NCI-H774 (cell line): ENCODE measurements at places on chromosomes 11 and 22.

DNA sequence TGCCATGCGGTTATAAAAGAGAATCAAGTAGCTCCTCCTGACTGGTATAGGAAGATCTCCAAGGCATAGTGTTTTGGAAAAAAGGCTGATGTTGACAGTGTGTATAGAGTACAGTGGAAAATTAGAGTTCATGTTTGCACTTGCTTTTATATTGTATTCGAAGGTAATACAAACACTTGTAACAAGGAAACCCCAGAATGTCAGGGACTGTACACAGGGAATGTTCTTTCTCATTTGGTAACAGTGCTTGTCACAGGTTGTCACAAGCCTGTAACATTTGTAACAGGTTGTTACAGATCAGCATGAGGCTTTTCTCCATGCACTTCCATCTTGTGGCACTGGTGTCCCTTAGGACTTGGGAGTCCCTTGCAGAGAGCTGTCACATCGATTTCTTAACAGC, 64.0 kb downstream of the GRK3 start:
- DNase-seq: peak; percentile 28

DNA sequence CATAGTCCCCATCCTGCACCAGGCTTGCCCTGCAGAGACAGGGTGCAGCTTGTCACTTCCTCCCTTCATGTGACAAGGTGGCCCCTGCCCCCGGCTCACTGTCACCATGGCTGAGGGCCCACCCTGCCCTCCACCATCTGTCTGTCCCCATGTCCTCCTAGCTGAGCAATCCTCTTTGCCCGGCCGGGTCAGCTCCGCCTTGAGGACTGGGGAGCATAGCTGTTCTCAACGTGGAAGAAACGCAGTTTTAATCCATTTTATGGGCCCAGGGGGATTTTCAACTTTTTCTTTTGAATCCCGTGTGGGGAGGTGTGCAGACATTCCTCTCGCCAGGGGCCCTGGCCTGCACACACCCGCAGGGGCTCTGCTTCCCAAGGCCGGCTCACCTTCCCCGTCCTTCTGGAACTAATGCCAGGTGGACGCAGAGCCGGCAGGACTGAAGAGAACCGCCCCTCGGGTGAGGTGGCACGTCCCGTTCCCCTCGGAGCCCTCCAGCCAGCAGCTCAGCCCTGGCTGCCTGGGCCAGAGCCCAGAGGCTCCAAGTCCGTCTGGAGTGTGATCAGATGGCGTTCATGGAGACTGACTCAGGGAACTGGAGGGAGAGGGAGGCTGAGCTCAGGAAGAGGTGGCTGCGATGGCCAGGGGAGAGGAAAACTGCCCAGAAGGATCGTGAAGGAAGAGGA, 1108.7 kb downstream of the BRD1 start:
- no peak for DNase-seq

- no peak for DNase-seq
These were observed 6.4 kb downstream of the RAC2 start for GRCh38 chr22:37237371-37238268.

- DNase-seq: no peak
These were observed 1.6 kb downstream of the OOSP4A start for GRCh38 chr11:59965424-59965823.

GRCh38 chr22:29481265-29482000, 1.4 kb downstream of the NEFH start:
- DNase-seq: no peak

- no peak for DNase-seq
These were observed 24.6 kb upstream of the OOSP4B start for GRCh38 chr11:59992425-59992824.

DNA sequence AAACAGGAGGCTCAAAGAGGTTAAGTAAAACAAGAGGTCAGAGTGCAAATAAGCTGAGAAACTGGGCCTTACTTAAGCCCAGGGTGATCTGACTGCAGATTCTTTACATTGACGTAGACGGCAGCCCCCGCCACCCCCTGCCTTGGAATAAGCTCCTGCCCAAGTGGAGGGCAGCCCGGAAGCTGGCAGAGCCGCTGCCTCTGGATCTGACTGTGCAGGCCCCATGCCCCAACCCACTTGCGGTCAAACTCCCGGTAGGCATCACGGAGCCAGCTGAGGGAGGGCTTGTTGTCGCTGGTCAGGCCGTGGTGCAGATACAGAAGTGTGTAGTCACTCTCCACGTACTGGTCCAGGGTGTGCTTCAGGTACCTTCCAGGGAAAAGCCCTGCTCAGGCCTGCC, 18.6 kb downstream of the ARHGAP1 start:
- DNase-seq: no peak

- no peak for DNase-seq
These were observed 11.1 kb downstream of the TSSC4 start for GRCh38 chr11:2411446-2412305.

DNA sequence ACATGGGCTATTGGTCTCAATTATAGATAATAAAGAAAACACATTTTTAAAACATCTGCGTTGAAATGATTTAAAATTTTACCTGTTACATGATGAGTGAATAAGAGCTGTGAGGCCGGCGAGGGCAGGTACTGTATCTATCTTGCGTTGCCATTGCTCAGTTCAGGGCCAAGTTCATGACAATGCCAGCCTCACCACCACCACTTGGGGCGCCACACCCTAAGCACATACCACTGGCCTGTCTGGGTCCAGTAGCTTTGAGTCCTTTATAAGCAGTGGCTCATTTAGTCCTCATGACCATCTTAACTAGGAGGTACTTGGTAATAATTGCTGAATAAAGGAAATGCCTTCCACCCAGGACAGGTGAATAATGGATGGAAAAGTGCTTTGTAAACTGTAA, 14.5 kb upstream of the MB start:
- DNase-seq: no peak

GRCh38 chr11:47577460-47578041, 1.2 kb downstream of the KBTBD4 start:
- no peak for DNase-seq

DNA sequence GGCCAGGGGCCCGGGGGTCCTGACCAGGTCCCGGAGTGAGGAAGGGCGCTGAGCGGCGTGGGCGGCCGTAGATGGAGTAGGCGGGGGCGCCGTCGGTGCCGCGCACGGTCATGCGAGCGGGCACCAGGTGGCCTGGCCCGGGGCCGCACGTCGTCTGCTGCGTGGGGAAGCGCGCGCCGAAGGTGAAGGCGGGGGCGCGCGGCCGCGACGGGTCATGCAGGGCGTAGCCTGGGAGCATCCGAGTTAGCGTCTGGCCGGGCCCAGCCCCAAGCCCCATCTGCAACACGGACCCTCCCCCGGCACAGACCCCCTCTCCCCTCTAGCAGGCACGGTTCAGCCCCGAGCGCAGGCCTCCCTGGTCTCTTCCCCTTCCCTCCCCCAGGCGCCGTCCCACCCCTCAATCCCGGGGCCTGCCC, 1.7 kb upstream of the TYMP start:
- peak; percentile 24 for DNase-seq

DNA sequence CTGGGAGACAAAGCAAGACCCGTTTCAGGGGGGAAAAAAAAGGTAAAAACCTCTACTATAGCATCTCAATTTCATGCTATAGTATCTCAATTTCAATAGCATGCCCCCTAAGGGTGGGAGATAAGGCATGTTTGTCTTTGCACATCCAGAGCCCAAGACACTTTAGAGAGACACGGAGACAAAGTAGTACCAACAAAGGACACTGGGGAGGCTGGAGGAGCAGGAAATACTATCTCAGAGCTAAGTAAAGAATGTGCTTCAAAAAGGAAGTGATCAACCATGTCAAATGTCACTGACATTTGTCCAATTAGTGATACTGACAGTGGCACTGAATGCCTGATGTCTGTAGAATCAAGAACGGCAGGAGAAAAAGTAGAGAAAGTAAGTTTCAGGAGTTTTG, 68.6 kb downstream of the RRAS2 start:
- DNase-seq: no peak

- DNase-seq: no peak
These were observed 18.9 kb downstream of the LIMK2 start for GRCh38 chr22:31230871-31231621.

- DNase-seq: no peak
These were observed 131.8 kb downstream of the TRIM44 start for GRCh38 chr11:35794333-35794732.

- no peak for DNase-seq
These were observed 14.7 kb downstream of the GATD1 start for GRCh38 chr11:762421-763072.

- no peak for DNase-seq
These were observed 64.8 kb downstream of the MIAT start for GRCh38 chr22:26722159-26722558.

GRCh38 chr11:45924036-45924915, 1.8 kb downstream of the LARGE2 start:
- no peak for DNase-seq

DNA sequence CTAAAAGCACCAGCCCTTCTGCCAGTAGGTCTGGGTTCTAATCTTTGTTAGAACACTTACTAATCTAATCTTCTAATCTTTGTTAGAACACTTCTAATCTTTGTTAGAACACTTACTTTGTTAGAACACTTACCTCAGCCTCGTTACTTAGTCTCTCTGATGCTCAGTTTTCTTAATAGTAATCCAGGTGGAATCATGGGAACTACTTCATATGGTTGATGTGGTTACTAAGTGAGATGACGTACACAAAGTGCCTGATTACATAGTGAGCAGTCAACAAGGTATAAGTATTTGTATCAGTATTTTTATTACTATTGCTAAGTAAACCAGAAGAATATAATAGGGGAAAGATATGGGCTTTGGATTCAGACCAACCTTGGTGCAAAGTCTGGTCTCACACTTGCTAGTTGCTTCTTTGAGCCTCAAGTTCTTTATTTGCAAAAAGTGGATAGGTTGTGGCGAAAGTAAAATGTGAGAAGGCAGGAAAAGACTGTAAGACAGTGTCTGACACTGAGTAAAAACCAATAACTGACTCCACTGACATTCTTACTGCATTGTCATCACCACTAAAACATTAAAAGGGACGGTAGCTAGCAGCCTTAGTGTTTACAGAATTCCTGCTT, 83.7 kb downstream of the TRAF6 start:
- DNase-seq: no peak

DNA sequence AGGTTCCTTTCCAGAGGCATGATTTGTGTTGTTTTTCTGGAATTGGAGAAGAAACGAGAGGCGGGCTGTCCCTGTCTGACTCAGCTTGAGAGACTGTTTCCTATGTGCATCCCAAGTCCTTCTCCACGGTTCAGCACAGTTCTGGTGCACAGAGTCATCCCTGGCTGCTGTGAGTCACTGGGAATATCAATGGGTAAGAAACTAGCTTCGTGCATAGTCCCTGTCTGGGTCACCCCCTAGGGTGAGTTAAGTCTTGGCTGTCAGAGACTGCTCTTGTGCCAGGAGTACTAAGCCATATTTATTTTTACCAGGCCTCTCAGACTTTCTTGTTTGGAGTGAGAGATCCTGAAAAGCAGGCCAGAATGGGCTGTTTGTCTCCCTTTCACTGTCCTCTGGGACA, 2.4 kb upstream of the LRP4 start:
- no peak for DNase-seq

GRCh38 chr11:111808834-111809233, 42.6 kb upstream of the PPP2R1B start:
- no peak for DNase-seq
